ENCODE measurements at places on chromosomes 4 and X. TPM values are rescaled to one million over a fixed set of nuclear protein-coding genes. Genes with fewer than 3 reads are reported as not detected.

LUZP4 gene
- not detected for total RNA-seq

PAGE4 gene
- not detected for total RNA-seq

WNK3 gene
- 71.3 TPM for total RNA-seq

TMEM154 gene
- total RNA-seq, result under 0.01 TPM

UVSSA gene
- 5.3 TPM for total RNA-seq

PCDH11X gene
- total RNA-seq, result 108 TPM

USP17L20 gene
- total RNA-seq, result not detected

ARHGEF38 gene
- total RNA-seq, result under 0.01 TPM
